ENCODE measurements at places on chromosomes 1 and 21. TPM values are rescaled to one million over a fixed set of nuclear protein-coding genes. Genes with fewer than 3 reads are reported as not detected.

Gene PGBD5
- total RNA-seq, result 54.5 TPM

Gene TBX19
- 0.75 TPM for total RNA-seq

Gene SLC16A4
- total RNA-seq, result 173 TPM

Gene CFAP74
- not detected for total RNA-seq

Gene ADAMTSL4
- total RNA-seq, result 7.4 TPM

Gene DPM3
- total RNA-seq, result 12.7 TPM

Gene RAD54L
- 5.4 TPM for total RNA-seq

Measured in renal cortical epithelial cell (primary cell).